Suppressor macrophage treated with lipopolysaccharide for 1 hour (primary cell): ENCODE measurements at places on chromosomes 7 and 10.

DNA sequence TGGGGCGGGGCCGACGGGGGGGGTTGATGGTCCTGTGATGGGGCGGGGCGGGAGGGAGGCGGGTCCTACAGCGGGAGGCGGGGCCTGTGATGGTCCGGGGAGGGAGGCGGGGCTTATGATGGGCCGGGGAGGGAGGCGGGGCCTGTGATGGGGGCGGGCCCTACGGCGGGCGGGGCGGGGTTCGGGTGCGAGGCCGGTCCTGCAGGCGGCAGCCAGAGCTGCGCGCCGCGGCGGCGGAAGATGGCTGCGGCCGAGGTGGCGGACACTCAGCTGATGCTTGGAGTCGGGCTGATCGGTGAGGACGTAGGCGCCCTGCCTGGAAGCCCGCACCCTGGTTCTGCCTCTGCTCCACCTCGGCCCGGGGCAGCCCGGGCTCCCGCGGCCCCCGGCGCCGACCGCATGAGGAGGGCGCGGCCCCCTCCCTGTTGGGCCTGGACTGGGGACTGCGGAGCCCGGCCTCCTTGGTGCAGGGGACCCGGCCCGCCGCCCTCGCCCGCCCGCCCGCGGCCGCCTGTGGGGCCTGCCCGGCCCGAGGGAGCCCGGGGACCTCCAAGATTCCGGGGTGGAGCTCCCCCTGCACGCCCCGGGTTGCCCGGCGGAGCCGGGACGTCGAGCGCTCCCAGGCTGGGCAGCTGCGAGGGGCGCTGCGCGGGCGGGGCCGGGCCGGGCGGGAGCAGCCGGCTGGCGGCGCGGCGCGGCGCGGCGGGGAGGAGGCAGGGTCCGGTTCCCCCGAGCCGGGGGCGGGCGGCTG lies at the start of gene DENND10:
DENND10 (plus strand) TSS at position 211 of the 751 bp plus-strand sequence; CDS start at position 241, 30 bp downstream.
- peak; percentile 95 for DNase-seq

GRCh38 chr7:112212571-112212970 lies 6.1 kb downstream of the ZNF277 start:
- DNase-seq, result no peak

- DNase-seq, result no peak
Measured at GRCh38 chr7:73599916-73600315, 21.5 kb upstream of the TBL2 start.

GRCh38 chr10:12511651-12512050 lies 162.3 kb downstream of the CAMK1D start:
- no peak for DNase-seq

DNA sequence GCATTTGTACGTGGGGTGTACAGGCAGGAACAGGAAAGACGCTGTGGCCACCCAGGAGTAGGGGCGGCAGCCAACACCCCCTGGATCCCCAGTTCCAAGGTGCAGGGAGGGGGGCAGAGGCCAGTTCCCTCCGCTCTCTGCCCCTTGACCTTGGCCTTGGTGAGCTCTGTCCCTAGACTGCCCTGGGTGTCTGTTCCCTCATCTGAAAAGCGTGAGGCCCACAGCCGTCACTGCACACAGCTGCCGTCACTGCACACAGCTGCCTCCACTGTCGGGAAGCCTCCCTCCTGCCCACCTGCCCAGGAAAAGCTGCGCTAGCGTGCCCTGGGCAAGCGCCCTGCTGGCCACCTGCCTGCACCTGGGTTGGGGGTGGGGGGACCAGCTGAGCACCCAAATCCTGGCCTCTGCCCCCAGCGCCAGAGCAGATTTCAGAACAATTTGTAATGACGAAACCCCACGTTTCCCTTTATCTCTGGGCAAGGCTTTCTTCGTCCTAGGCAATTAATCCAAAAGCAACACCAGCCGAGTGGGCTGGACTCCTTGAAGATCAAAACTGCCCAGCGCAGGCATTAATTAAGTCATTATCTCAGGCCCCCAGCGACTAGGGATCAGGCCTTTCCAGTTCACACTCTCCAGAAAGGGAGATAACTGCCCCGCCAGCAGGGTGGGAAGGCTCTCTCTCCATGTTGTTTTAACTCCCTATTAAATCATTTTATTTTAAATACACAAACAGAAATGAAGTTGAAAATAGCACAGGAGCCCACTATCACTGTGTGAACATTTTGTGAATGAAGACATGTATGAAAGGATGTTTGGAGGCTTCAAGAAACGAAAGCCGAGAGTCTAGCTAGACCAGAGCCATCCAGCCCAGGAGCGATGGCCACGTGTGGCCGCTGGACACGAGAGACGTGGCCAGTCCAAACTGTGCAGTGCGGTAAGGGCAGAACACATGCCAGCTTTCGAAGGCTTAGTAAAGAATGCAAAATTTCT lies 4.0 kb upstream of the PDGFA start:
- DNase-seq, result no peak

- DNase-seq, result no peak
Measured at GRCh38 chr7:23965296-23965695, 255.3 kb downstream of the STK31 start.

- no peak for DNase-seq
Measured at GRCh38 chr10:71028066-71028465, 139.7 kb upstream of the PCBD1 start.
